Head of caudate nucleus (tissue), 42 donors: ENCODE measurements at places on chromosomes 16 and 17.

DNA sequence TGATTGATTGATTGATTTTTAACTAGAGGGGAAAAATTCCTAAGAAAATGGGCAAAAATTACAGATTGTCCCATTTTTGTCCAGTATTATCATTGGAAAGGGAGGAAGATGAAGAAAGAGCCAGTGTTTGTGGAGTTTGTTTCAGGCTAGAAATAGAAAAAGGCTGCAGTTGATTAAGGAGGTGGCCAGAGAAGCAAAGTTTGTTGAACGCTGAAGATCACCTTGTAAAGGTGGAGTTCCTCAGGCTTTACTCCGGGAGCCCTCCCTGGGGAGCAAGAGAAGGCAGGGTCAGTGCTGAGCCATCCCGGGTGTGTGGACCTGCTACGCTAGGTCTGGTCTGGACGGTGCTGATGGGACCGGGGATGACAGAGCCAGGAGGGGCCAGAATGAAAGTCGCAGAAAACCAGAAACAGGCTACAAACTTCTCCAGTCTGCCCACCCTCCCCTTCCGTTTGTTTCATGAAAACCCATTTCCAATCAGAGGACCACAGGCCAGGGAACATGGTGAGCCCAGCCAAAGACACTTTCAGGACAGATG lies 222.6 kb upstream of the FOXF1 start:
- DNase-seq, result no peak

GRCh38 chr16:67277999-67278772 lies 1.1 kb upstream of the PLEKHG4 start:
- DNase-seq, result no peak

DNA sequence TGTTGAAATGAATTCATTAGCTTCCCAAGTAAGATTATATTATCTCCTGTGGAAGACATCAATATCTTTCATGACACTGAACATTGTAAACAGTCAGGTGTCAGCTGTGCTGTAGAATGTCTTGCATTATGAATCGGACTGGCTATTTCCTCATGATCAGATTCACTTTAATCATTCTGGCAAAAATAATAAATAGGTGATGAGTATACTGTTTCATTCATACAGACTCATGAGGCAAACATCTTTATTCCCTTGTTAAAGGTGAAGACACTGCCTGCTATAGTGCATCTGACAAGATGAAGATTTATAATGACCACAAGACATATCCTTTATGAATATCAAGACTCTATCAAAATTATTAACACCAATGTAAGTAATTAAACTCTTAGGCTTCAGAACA lies 51.3 kb upstream of the ARL6IP1 start:
- DNase-seq, result no peak

DNA sequence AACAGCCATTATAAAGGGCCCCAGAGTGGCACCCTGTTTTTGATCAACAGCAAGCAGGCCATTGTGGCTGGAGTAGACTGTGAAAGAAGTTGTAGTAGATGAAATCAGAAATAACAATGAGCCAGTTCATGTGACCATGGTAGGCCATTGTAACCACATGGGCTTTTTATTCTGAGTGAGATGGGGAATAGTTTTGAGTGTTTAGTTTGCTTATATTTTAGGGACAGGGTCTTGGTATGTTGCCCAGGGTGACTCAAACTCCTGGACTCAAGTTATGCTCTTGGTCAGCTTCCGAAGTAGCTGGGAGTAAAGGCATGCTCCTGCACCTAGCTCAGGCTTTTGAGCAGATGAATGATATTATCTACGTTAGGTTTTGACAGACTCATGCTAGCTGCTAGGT lies 12.0 kb downstream of the CBFB start:
- no peak for DNase-seq

DNA sequence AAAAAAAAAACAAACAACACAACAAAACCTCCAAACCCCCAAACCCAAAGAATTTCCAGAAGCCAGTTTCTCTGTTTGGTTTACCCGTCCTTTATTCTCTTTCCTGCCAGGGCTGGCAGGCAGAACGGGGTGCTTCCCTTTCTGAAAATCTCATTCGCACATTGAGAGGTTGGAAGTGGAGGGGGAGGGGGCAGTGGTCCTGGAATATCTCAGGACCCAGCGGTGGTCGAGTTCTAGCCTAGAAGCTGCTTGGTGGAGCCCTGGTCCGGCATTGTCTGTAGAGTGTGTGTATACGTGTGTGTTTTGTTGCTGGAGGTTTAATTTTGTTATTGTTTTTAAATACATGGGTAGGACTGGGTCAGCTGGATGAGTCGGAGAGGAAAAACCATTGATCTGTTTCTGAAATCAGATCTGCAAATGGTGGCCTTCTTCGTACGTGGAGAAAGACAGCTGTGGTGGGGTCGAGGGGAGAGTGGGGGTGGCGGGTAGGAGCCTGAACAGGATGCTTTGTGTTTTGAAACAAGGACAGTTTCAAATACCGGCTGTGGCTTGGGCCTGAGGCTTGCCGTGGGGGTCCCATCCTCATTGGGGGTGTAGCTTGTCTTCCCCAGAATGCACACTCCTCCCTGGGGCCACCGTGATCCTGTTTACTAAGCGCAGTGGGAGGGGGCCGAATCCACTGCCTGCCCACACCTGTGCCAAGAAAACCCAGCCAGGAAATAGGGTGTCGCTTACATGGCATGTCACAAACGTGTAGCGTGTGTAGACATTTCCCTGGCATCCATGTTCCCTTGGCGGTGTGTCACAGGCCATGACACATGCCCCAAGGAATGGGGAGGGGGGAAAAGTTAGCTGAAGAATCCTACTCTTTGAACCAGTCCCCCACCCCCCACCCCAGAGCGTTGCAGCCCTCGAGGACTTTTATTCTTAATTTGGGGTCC lies 1.6 kb downstream of the CMIP start:
- DNase-seq, result no peak

GRCh38 chr17:57396511-57396921 lies 140.2 kb downstream of the MSI2 start:
- DNase-seq, result no peak

DNA sequence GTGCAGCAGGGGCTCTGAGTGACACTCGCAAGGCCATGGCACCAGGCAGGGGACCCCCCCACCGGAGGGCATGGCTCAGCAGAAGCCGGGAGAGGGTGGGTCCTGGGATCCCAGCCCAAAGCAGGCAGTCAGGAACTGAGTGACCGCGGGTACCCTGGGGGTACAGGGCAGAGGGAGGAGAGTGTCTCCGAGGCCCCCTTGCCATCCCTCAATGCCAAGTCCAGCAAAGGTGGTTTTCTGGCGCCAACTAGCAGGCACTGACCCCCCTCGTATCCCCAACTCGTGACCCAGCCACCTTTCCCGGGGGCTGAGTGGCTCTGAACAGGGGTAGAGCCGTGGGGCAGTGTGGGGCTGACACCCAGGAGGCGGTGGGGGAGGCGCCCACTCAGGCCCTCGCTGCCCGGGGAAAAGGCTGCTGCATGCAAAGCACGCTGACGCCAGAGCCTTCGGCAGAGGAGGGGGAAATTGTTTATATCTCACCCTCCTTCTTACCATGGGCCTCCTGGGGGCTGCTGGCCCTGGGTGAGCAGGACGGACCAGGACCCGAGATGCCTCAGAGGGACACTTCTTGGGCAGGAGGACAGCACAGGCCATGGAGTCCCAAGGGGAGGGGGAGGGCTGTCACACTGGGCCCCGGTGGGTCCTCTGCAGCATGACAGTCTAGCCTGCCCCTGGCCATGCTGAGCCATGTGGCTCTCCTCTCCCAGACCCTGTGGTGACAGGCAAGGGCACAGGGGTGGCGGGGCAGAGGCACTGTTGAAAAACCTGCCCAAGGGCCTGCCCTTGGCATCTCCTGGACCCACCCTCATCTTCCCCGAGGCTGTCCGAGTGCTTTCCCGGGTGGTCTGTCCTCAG lies 14.6 kb upstream of the ENPP7 start:
- no peak for DNase-seq

DNA sequence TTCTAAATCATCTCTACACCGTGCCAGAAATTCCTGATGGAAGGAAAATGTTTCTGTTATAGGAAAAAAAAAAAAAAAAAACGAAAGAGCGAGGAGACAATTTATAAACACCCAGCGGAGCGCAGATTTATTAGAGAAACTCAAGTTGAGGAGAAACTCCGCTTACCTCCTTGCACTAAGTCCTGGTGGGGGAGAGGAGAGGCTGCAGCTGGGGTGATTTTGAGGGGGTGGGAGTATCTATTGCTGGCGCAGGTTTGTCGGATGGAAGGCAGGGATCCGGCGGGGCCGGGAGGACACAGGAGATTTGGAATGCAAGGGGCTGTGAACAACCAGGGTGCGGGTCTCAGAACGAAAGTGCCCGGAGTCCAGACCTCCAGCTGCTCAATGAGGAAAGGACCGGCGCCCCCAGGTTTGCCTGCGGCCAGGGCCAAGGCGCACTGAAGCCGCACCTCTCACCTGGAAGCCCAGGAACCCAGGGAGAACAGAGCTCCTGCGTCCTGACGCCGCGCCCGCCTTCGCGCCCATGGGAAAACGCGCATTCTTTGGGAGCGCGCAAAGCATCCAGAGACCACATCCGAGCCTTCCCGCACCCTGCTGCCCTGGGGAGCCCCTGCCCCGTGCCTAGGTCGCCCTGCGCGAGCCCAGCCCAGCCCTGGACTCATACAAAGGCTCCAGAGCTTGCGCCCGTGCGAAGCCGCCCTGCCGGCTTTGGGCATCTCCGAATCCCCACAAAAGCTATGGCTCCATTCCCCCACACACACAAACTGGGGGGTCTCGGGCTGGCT lies 2.6 kb upstream of the HOXB8 start:
- DNase-seq, result no peak

- no peak for DNase-seq
Measured at GRCh38 chr17:37492167-37492566, 2.5 kb downstream of the DUSP14 start.

GRCh38 chr17:1365445-1366039 lies 34.5 kb downstream of the YWHAE start:
- peak; percentile 66 for DNase-seq

DNA sequence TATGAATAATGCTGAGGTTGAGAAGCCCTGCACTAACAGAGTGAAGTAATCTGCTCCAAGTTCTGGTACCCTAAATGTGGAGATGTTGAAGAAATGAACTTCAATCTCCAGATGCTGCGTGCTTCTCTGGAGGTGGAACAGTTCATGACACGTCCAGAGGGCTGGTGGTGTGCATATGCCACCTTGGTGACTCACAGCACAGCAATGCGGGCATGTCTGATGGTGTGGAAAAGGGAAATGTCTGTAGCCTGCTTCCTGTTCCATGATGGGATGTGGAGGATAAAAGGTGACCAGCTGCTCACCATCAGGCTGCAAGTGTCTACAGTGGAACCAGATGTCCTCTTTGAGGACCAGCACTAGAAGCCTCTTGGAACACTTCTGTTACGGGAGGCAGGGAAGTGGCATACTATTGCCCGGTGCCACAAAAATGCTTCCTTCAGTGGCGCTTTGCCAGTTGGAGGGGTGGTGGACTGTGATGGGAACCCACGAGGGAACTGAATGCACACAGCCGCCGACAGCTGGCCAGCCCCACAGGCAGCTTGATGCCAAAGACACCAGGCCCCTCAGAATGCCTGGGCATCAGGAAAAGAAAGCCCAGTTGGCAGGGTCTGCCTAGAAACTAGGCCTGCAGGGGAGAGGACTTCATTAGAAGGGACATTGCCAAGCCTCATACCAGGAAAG lies 19.9 kb downstream of the SNX11 start:
- peak; percentile 27 for DNase-seq

- peak; percentile 91 for DNase-seq
Measured at GRCh38 chr16:31179747-31180459, at the start of gene FUS. TSS of gene FUS (plus strand) at chr16:31180139. CDS start at chr16:31180215, 76 bp downstream.

GRCh38 chr16:11198828-11199227 lies 57.2 kb downstream of the SOCS1 start:
- DNase-seq, result no peak

- no peak for DNase-seq
Measured at GRCh38 chr16:78762222-78762621, 662.8 kb downstream of the WWOX start.

GRCh38 chr17:45889579-45889978 lies 4.8 kb upstream of the MAPT start:
- no peak for DNase-seq

DNA sequence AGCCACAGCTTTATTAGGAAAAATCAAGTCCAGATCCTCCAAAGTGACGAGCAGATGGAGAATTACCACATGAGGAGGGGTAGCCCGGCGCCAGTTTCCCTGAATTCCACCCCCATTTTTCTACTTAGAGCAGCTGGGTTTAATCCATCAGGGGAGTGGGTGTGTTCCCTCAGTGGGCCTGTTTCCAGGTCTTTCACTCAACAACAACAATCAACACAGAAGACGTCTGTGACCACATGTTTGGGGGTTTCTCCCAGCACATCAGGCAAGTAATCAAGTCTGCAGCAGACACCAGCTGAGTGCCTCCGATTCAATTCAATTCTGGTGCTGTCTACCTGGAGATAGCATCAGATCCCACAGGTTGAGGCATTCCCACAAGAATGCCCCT lies 6.8 kb downstream of the SLC6A2 start:
- DNase-seq, result no peak

- no peak for DNase-seq
Measured at GRCh38 chr16:70610273-70611223, 35.8 kb upstream of the IL34 start.

- DNase-seq, result no peak
Measured at GRCh38 chr17:39599665-39600231, 8.0 kb downstream of the NEUROD2 start.

DNA sequence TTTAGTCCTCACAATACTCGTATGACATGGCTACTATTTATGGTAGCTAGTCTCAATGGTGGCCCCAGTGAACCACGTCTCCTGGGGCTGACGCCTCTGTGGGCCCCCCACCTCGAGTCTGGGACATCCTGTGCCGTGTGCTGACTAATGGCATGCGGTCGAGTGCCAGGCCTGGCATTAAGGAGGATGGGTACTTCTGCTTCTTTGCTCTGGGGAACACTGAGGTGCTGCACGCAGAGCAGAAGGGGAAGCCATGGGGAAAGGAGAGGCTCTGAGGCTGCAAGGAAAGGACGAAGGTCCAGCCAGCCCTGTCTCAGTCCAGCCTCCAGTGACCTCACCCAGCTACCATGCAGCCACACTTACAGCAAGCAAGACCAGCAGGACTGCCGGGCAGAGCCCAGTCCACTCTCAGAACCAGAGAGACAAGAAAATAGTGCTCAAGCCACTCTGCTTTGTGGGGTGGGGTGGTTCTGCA lies 5.7 kb upstream of the MPRIP start:
- no peak for DNase-seq

- DNase-seq, result no peak
Measured at GRCh38 chr17:56987283-56987834, 9.4 kb downstream of the SCPEP1 start.

DNA sequence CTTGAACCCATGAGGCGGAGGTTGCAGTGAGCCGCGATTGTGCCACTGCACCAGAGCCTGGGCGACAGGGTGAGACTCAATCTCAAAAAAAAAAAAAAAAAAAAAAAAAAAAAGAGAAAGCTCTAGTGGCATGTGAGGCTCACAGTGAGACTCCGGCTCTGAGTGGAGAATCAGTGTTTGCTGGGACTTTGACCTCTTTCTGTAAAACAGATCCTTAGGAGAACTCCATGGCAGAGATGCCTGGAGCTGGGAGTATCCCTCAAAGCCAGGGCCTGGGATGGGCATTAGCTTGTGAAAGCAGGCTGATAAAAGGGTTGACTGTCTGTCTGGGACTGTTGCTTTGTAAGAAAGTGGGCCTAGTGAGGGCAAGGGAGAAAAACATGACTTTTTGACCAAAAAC lies 46.4 kb downstream of the ZNF207 start:
- no peak for DNase-seq

- no peak for DNase-seq
Measured at GRCh38 chr16:23160082-23160481, 10.8 kb upstream of the USP31 start.
